Smooth muscle cell of trachea (primary cell): ENCODE measurements at places on chromosomes 1 and 21. TPM values are rescaled to one million over a fixed set of nuclear protein-coding genes. Genes with fewer than 3 reads are reported as not detected.

The KIF1B gene
- 31.1 and 43.6 TPM in 2 replicates for total RNA-seq

The HPCAL4 gene
- not detected in 2 replicates for total RNA-seq

The TEDDM1 gene
- total RNA-seq = not detected in 2 replicates

The PITHD1 gene
- 47.4 and 50.0 TPM in 2 replicates for total RNA-seq

The SH2D2A gene
- total RNA-seq = not detected in 2 replicates
